ENCODE measurements at places on chromosomes 12 and 14. TPM values are rescaled to one million over a fixed set of nuclear protein-coding genes. Genes with fewer than 3 reads are reported as not detected.

The ADCY6 gene
- 42.0 TPM for total RNA-seq

The SCN8A gene
- 5.0 TPM for total RNA-seq

The CRIP1 gene
- total RNA-seq, result 32.8 TPM

GRCh38 chr14:104739546-104740516, 13.1 kb upstream of the SIVA1 start:
- DNase-seq, result no peak

GRCh38 chr12:125287155-125287847, 222.1 kb downstream of the AACS start:
- no peak for DNase-seq

All from breast epithelium (tissue), 4 donors.